Stimulated activated CD4-positive, alpha-beta T cell treated with anti-CD3 and anti-CD28 coated beads, TNF-alpha, amount 100 ng/mL, for 4 hours (primary cell): ENCODE measurements at places on chromosomes 12 and 14.

- no peak for DNase-seq
These were observed 8.6 kb upstream of the ANKRD9 start for GRCh38 chr14:102518063-102518648.

DNA sequence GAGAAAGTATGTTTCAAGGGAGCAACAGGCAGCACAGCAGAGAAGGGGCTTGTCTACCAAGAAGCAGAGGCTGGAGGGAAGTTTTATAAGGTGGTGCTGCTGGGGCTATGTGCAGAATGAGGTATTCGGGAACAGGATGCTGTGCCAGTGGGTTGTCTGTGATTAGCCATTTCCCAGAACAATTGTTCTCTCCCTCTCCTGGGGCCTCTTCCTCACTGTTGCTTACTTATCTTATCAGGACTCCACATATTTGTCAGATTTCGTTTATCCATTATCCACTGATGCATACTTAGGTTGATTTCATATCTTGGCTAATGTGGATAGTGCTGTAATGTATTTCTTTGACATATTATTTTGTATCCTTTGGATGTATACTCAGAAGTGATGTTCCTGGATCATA, 195.1 kb upstream of the RTL1 start:
- DNase-seq = no peak

GRCh38 chr12:123853396-123854070, 91.4 kb downstream of the DNAH10 start:
- DNase-seq = no peak

DNA sequence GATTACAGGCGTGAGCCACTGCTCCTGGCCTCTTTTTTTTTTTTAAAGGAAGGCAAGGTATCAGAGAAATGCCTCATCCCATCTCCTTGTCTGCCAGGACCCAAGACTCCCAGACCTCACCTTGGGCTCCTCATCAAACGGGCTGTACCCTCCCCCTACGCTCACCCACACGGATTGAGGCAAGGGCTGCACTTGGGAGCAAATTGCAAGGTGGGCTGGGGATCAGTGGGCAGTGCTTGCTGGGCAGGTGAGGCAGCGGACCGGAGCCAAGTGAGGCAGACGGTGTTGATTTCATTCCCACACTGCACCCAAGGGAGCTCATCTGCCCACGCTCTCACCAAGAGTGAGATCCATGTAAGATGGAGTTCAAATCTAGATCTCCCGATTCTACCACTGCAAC, 41.0 kb upstream of the DICER1 start:
- DNase-seq = no peak

DNA sequence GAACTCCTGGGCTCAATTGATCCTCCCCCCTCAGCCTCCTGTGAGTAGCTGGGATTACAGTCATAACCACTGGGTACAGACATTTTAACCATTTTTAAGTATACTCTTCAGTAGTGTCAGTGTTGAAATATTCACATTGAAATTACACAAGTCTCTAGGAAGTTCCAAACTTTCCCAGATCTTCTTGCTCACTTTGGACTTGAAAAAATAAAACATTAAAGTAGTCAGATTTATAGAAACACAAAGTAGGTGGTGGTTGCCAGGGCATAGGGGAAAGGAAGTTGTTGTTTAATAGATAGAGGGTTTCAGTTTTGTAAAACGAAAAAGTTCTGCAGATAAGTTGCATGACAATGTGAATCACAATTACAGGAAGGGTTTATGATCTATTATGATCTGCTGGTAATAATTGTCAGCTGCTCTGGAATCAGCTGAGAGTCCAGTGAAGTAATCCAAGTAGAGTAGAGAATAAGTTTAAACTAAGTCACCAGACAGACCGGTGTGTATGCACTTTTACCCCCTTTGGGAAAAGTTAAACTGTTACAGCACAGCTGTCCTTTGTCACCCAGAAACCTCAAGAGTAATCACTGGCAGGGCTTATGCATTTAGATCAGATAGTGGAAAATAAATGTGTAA, 27.4 kb downstream of the PCNX1 start:
- DNase-seq = no peak

GRCh38 chr12:52837781-52838608, 3.9 kb upstream of the KRT79 start:
- DNase-seq = no peak

- no peak for DNase-seq
These were observed 12.6 kb downstream of the NOPCHAP1 start for GRCh38 chr12:104998423-104999346.

DNA sequence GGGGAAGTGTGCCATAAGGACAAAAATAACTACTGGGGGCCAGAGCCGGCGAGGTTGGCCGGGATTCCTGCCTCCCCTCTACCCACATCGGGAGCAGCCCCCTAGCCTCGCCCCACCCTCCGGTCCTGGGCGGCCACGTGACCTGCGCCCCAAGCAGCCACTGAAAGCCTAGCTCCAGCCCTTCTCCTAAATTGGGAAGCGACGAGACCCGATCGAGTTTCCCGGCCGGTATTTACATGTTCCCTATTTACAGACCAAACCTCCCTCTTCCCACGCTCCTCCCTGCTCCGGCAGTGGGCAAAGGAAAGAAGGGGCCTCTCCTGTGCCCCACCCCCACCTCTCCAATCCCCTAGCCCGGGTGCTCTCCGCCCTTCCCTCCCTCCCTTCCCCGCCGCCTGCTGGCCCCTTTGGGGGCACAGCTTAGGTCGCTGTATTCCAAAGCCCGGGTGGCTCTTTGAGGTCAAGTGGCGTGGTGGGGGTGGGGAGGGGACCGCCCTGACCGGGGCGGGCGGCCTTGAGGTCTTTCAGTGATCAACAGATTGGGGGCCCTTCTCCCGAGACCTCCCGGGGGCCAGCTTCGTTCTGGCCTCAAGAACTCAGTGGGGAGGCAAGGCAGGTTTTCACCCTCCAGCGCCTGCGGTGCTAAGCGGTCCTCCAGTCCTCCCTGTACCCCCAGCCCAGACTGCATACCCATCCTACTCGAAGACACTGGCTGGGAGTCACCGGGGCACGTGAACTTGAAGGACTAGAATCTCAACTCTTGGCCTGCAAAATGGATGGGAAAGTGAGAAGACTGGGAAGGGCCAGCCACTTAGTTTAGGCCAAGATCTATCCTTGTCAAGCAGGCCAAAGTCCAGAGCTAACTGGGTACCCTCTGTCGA, 6.3 kb upstream of the CTDSP2 start:
- DNase-seq = no peak

GRCh38 chr12:131219670-131220330, 266.1 kb downstream of the ADGRD1 start:
- no peak for DNase-seq

DNA sequence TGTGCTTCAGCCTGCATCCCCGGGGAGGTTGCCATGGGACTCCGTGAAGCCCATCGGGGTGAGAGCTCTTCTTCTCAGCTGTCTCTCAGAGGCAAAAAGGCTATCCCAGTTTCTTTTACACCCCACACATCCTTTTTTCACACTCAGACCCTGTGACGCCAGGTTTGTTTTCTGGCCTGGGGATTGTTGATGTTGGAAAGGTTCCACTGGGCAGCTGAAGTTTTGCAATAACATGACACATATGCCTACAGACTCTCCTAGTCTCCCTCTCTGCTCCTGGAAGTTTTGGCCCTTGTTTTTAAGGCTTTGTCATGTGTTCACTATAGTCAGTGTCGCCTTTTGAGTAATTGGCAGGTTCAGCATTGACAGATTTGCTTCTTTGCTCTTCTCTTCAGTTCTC, 118.6 kb downstream of the SMOC1 start:
- DNase-seq = no peak

- DNase-seq = no peak
These were observed 83.7 kb downstream of the TNFAIP2 start for GRCh38 chr14:103206836-103207387.
